Lung microvascular endothelial cell (primary cell): ENCODE measurements at places on chromosomes 12 and 14. TPM values are rescaled to one million over a fixed set of nuclear protein-coding genes. Genes with fewer than 3 reads are reported as not detected.

The KRT6B gene
- total RNA-seq: not detected in 2 replicates

The TCL1B gene
- not detected in 2 replicates for total RNA-seq

The TCL1A gene
- total RNA-seq: not detected in 2 replicates

The TRHDE gene
- total RNA-seq: 0.22 TPM in 1 of 2 replicates, not detected in the other

The CEBPE gene
- not detected in 2 replicates for total RNA-seq

The SLC39A5 gene
- total RNA-seq: not detected in 2 replicates

The NEDD8 gene
- total RNA-seq: 193 and 210 TPM in 2 replicates

The CMKLR1 gene
- total RNA-seq: under 0.01 TPM in 1 of 2 replicates, not detected in the other

The SLC35F4 gene
- total RNA-seq: not detected in 2 replicates

The RAB15 gene
- 4.6 and 6.5 TPM in 2 replicates for total RNA-seq

The FAM181A gene
- total RNA-seq: not detected in 2 replicates

The REC8 gene
- total RNA-seq: 1.1 and 1.2 TPM in 2 replicates

The OR6C2 gene
- total RNA-seq: not detected in 2 replicates

The LRFN5 gene
- not detected in 2 replicates for total RNA-seq

The PAWR gene
- total RNA-seq: 49.3 and 128 TPM in 2 replicates

The AMDHD1 gene
- not detected in 2 replicates for total RNA-seq

The MMP17 gene
- 5.0 and 9.9 TPM in 2 replicates for total RNA-seq

The EPYC gene
- not detected in 2 replicates for total RNA-seq

The TAS2R20 gene
- 1.1 and 1.8 TPM in 2 replicates for total RNA-seq

The DCAF4 gene
- 3.7 and 6.7 TPM in 2 replicates for total RNA-seq

The EIF2S3B gene
- total RNA-seq: 0.60 and 7.8 TPM in 2 replicates

The IL31 gene
- total RNA-seq: not detected in 2 replicates

The INHBC gene
- not detected in 2 replicates for total RNA-seq

The SERPINA12 gene
- not detected in 2 replicates for total RNA-seq

The RPL10L gene
- total RNA-seq: not detected in 2 replicates

The NOS1 gene
- not detected in 2 replicates for total RNA-seq

The AICDA gene
- not detected in 2 replicates for total RNA-seq

The SIRT4 gene
- 0.87 and 3.2 TPM in 2 replicates for total RNA-seq

The APOF gene
- not detected in 2 replicates for total RNA-seq
